ENCODE measurements at places on chromosomes 7 and 10.

DNA sequence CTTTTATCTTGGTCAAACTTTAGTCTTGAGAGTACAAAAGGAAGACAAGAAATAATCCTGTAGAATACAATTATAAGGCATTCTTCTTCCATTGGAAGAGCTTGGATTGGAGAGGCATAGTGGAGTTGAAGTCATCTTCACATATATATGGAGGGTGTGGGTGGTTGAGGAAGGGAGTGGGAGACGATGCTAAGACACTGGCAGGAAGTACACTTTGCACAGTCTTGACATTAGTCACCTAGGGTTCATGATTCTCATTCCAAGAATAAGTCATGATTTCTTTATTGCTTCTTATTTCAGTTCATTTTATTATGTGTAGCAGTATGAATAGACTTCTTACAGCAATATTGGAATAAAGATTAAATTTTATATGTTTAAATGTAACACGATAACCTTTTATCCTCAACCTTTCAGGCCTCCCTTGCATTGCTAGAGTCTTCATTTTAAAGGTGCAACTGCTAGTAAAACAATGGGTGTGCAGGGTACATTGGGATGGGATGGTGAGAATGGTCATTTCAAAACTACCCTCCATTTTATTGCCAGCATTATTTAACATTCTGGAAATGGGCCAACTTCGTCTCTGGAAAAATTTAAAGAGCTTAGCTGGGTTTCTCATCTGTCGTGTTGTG, 12.3 kb upstream of the SLC26A3 start:
- no peak for DNase-seq

DNA sequence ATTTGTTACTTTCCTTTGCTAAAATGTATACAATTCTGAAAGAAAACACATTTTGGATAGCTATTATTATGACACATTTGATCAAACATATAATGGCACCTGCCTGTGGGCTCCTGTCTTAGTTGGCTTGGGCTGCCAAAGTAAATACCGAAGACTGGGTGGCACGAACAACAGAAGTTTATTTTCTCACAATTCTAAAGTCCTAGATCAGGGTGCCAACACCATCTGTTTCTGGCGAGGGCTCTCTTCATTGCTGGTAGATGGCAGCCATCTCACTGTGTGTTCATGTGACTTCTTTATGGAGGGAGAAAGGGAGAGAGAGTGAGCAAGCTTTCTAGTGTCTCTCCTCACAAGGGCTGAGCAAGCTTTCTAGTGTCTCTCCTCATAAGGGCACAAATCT, 195.8 kb upstream of the FAM3C start:
- DNase-seq: no peak

DNA sequence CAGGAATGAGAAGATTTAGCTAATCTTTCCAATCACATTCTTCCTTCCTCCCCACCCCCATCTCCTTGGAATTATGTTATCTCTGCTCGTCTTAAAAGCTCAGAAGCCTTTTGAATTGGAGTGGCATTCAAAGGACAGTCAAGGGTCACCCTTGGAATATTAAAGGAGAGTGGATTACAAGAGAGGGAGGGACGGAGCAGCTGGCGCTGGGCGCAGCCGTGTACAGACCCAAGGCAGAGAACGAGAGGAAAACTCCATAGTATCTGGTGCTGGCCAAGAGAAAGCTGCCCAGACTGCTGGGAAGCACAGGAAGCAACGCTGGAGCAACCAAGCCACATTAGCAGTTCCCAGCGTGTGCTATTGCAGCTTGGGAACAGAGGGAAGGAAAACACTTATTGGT, 95.7 kb downstream of the POU6F2 start:
- DNase-seq: peak; percentile 34

GRCh38 chr7:155825336-155825735, 13.1 kb upstream of the SHH start:
- no peak for DNase-seq

DNA sequence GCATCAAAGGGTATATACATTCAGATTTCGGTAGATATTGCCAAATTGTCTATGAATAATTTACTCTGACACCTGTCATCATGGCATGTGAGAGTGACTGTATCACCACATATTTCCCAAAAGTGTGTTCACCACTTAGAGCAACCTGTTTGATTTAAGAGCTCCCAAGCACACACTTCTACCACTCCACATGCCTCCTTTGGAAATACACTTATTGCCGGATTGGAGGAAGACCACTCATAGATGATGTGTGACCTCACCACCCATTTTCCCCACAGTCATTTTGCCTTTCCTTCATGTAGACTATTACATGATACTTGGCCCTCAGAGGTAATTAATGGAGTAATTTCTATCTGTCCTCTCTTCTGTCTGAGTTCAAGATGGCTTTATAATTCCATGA, 75.5 kb downstream of the SLC16A9 start:
- DNase-seq: no peak

GRCh38 chr10:103427866-103428265, 24.3 kb downstream of the CALHM2 start:
- no peak for DNase-seq

All from SK-N-DZ (cell line).